ENCODE measurements at places on chromosomes 6 and 20. TPM values are rescaled to one million over a fixed set of nuclear protein-coding genes. Genes with fewer than 3 reads are reported as not detected.

DNA sequence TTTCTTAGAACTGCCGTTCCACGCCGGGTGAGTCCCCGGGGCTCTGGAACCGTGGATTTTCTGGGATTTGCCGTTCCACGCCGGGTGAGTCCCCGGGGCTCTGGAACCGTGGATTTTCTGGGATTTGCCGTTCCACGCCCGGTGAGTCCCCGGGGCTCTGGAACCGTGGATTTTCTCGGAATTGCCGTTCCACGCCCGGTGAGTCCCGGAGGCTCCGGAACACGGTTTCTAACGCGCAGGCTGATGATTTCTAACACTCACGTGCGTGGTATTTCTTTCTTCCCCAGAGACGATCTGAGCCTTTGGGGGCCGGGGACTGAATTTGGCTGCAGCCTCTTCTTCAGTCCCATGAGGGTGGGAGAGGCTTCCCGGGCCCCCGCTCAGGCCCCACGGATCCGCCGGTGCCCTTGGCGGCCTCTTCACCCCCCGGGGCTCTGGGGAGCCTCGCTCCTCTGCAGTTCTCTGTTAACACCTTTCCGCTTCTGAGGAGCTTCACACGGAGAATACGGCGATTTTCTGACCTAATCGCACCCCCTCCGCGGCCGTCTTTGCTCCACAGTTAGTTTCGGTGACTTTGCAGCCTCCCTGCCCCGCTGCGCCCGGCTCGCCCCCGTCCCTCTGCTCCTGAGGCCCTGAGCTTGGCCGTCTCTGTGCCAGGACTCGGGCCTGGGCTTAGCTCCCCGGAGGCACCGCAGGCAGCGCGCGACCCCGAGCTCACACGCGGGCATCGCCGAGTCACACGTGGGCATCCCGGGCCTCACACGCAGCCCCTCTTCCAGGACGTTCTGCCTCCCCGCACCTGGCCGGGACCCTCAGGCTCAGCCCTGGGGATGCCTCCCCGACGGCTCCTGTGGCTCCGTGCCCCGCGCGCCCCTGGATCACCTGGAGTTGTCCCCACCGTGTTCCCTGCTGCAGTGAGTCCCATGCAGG is 7.2 kb upstream of the KIF25 start:
- no peak for DNase-seq

GRCh38 chr6:53233309-53233708 is 84.7 kb upstream of the GCM1 start:
- DNase-seq = no peak

The ZNF165 gene
- total RNA-seq = 2.1 TPM

GRCh38 chr6:37503309-37503965 is 3.7 kb upstream of the CCDC167 start:
- DNase-seq = no peak

- no peak for DNase-seq
Measured at GRCh38 chr6:119172824-119173223, 94.4 kb upstream of the FAM184A start.

DNA sequence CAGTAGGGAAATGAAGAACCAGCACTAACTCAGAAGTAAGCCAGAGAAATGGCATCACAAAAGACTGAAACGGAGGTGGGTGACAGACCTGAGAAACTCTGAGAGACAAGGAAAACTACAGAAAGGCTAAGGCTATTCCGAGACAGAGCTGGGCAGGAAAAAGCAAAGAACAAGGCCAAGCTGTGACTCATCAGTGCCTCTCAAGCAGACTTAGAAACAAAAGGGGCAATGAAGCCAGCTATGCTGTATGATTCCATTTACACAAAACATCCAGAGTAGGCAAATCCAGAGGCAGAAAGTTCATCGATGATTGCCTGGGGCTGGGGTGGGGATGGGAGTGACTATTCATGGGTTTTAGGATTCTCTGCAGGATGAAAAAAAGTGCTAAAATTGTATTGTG is 50.0 kb downstream of the SLC23A2 start:
- DNase-seq = no peak

The TREML1 gene
- total RNA-seq = not detected

GRCh38 chr20:62802026-62802712 is 2.5 kb upstream of the OGFR start:
- DNase-seq = no peak

- no peak for DNase-seq
Measured at GRCh38 chr6:145339089-145339488, 396.2 kb downstream of the EPM2A start.

The PAK5 gene
- not detected for total RNA-seq

- no peak for DNase-seq
Measured at GRCh38 chr6:152636609-152637295, 410 bp downstream of the SYNE1 start.

DNA sequence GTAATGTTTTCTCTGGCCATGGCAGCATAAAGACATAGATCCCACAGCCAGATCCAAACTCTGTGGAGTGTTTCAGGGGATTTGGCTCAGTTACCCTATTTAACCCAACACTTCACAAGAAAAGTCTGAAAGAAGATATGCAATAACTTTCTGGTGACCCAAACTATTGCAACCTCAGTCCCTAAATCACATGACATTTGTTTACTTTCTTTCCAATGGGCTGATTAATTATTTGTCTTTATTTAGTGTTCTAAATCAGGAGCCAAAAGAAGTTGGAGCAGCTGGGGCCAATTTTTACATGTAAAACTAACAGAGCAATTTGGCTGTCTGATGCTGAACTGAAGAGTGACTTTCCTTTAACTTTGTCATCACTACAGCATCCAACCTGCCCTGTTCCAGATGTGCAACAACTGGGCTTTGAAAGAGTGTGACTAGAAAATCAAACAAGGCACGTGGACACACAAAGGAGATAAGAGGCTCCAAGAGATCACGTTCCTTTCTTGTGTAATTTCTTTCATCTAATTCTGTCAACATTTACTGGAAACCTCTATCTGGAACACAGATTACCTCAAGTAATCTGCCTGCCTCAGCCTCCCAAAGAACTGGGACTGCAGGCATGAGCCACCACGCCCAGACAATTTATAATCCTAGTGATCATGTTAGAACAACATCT is 90.8 kb downstream of the TRMT11 start:
- DNase-seq = no peak

The PNISR gene
- total RNA-seq = 80.0 TPM

GRCh38 chr6:163151212-163151611 is 263.3 kb upstream of the QKI start:
- DNase-seq = no peak

- DNase-seq = no peak
Measured at GRCh38 chr6:100457311-100457990, 7.3 kb downstream of the SIM1 start.

DNA sequence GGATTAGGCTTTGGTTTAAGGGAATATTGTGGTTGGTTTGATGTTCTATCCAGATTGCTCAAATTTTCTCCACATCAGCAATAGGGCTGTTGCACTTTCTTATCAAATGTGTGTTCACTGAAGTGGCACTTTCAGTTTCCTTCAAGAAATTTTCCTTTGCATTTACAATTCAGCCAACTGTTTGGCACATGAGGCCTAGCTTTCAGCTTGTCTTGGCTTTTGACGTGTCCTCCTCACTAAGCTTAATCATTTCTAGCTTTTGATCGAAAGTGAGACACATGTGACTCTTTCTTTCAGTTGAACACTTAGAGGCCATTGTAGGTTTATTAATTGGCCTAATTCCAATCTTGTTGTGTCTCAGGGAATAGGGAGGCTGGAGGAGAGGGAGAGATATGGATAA is 104.8 kb downstream of the FLRT3 start:
- DNase-seq = no peak

The EPB41L2 gene
- total RNA-seq = 11.7 TPM

The CD40 gene
- 10.6 TPM for total RNA-seq

The TAAR2 gene
- not detected for total RNA-seq

DNA sequence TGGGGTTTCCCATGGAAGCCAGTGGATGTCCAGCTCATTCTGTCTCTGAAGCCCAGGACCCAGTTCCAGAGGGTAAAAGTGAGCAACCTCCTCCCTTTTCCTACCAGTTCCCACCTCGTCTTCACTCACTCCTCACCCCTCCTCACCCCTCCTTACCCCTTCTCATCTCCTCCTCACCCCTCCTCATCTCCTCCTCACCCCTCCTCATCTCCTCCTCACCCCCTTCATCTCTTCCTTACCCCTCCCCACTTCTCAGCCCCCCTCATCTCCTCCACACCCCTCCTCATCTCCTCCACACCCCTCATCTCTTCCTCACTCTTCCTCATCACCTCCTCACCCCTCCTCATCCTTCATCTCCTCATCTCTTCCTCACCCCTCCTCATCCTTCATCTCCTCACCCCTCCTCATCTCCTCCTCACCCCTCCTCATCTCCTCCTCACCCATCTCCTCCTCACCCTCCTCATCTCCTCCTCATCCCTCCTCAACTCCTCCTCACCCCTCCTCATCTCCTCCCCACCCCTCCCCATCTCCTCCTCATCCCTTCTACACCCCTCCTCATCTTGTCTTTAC is 246.1 kb downstream of the MYLK4 start:
- no peak for DNase-seq

The NHLRC1 gene
- total RNA-seq = 0.28 TPM

- DNase-seq = no peak
Measured at GRCh38 chr20:11101696-11102095, 427.9 kb upstream of the JAG1 start.
